Stimulated activated CD4-positive, alpha-beta T cell treated with anti-CD3 and anti-CD28 coated beads, Interleukin-1b, Interleukin-23, amount 100 ng/mL, for 1 hour (primary cell): ENCODE measurements at places on chromosomes 11 and 22.

- no peak for DNase-seq
These were observed 15.8 kb upstream of the FLI1 start for GRCh38 chr11:128678024-128678423.

- DNase-seq, result no peak
These were observed 64.1 kb downstream of the KCNJ1 start for GRCh38 chr11:128803011-128803410.

DNA sequence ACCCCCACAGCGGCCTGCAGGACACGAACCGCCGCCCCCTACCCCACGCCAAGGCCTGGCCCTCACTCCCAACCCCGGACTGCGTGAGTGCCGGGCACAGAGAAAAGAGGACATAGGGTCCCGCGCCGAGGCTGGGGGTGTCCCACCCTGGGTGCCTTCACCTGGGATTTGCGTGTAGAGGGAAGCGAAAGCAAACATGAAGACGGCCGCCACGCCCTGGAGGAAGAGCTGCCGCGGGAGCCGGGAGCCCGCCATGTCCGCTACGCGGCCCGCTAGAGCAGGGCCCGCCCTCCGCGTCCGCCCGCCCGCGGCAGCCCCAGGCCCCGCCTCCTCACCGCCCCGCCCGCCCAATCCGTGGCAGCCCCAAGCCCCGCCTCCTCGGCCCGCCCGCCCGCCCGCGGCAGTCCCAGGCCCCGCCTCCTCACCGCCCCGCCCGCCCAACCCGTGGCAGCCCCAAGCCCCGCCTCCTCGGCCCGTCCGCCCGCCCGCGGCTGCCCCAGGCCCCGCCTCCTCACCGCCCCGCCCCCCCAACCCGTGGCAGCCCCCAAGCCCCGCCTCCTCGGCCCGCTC, at the start of gene LMF2:
Gene LMF2 (minus strand): TSS at position 282 of the 570 bp plus-strand sequence. CDS start 27 bp downstream, at position 255.
- peak; percentile 92 for DNase-seq

- no peak for DNase-seq
These were observed 7.6 kb upstream of the MUC6 start for GRCh38 chr11:1044160-1044559.

DNA sequence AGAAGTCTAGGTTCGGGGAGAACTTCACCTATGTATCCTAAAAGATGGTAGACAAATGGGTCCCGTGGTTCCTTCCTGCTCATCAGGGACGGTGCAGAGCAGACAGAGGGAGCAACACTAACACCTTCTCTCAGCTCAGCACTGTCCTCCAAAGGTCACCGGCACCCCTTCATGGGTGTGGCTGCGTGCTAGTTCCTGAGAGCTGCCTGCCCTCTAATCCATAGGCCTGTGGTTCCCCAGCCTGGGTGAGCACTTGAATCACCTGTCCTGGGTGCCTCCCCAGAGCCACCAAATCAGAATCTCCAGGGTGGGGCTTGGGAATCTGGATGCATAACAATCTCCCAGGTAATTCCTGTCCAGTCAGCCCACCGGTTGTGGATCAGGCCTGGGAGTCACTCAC, 113.9 kb upstream of the TMEM45B start:
- no peak for DNase-seq

DNA sequence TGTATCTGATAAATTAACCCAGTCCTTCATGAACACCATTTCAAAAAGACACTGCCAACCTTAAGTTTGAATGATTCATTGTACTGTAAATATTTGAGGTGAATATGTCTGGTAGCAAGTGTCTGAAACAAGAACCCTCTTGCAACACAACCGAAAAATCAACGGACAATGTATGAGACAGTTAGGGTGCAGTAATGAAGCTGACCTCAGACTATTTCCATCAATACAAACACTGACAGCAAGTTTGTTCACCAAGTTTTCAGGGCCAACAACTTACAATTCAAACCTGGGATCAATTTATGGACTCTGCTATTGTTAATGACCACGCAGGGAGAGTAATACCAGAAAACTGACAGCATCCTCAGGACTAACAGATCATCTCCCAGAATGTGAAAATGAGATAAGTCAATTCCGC, 126.3 kb downstream of the CADM1 start:
- no peak for DNase-seq

GRCh38 chr11:104146421-104146820, 17.5 kb downstream of the PDGFD start:
- no peak for DNase-seq

DNA sequence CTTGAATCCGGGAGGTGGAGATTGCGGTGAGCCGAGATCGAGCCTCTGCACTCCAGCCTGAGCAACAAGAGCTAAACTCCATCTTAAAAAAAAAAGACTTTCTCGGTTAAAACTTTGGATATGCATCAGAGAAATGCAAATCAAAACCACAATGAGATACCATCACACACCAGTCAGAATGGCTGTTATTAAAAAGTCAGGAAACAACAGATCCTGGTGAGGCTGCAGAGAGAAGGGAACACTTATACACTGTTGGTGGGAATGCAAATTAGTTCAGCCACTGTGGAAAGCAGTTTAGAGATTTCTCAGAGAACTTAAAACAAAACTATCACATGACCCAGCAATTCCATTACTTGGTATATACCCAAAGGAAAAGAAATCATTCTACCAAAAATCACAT, 619.4 kb upstream of the KIRREL3 start:
- DNase-seq, result no peak

DNA sequence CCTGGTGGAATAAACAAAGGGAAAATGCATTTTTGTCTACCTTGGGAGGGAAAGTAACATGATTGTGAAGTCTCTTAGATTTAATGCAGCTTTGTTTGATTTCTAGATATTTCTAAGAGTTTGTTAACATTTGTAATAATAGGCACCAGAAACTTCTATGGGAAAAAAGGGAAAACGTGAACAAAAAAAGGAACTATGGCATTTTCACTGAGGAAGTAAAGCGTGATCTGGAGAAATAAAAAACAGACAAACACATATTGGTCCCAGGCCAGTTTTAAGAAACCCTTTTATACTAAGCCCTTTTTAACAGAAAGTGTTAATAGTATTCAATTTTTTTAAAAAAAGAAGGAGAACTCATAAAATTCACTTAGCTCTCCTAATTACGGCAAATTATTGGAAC, 6.9 kb upstream of the MS4A7 start:
- DNase-seq, result no peak

DNA sequence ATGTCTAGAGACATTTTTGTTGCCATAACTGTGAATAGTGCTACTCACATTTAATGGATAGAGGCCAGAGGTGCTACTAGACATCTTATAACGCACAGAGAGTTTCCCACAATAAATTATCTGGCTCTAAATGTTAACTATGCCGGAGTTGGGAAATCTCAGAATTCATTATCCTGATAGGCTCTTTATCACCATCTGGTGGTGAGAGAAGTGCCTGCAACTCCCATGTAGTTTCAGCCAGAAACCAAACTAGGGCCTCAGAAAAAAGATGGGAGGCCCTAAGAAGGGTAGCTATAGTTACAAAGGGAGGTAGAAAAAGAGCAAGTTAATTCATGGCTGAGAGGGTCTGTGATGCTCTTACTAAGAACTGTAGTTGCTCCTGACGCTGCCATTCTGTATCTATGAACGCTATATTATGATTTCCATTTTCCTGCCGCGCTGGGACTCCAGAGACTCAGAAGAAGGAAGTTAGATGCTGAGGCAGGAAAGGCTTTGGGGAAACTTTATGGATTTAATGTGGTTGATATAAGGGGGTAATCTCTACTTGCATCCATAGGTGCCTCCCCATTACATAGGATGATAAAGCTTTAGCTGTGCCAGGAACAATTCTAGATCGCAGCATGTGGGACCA, 22.9 kb upstream of the MRPL17 start:
- no peak for DNase-seq

DNA sequence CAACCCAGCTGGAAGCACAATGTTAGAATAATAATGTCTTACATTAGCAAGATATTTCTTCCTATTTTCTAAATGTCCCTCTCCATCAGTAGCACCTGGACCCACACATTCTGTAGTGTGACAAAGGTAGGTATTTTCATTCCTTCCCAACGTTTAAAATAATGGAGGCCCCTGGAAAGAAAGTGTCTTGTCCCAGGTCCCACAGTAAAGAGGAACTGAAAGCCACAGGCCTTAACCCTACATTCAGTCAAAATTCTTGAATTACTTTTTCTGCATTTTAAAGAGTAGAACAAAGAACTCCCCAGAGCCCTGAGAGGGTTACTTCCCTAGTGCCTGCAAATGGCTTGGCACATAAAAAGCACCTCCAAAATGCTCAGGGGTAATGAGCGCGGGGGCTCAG, 26.3 kb downstream of the OPCML start:
- no peak for DNase-seq

DNA sequence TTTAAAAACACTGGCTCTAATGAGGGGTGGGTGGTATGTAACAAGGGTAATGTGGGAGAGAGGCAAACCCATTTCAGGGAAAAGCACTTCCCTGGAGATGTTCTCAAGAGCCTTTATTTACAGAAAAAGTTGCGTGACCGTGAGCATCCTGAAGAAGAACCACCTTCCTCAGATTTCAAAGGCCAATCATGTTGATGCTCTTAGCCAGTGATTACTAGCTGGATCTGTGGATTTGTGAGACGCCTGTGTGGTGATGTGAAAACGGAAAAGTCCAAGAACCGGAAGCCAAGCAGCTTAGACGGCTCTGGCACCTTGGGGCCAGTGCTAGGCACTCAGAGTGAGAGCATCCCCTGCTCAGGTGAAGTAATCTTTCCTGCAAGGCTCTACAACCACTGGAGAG, 12.6 kb upstream of the UBASH3B start:
- no peak for DNase-seq

- DNase-seq, result no peak
These were observed 100.3 kb upstream of the SLC22A12 start for GRCh38 chr11:64490562-64491216.

GRCh38 chr22:46091277-46091977, 58.9 kb upstream of the PPARA start:
- DNase-seq, result no peak

GRCh38 chr11:84719935-84720577, 907.1 kb downstream of the DLG2 start:
- no peak for DNase-seq

DNA sequence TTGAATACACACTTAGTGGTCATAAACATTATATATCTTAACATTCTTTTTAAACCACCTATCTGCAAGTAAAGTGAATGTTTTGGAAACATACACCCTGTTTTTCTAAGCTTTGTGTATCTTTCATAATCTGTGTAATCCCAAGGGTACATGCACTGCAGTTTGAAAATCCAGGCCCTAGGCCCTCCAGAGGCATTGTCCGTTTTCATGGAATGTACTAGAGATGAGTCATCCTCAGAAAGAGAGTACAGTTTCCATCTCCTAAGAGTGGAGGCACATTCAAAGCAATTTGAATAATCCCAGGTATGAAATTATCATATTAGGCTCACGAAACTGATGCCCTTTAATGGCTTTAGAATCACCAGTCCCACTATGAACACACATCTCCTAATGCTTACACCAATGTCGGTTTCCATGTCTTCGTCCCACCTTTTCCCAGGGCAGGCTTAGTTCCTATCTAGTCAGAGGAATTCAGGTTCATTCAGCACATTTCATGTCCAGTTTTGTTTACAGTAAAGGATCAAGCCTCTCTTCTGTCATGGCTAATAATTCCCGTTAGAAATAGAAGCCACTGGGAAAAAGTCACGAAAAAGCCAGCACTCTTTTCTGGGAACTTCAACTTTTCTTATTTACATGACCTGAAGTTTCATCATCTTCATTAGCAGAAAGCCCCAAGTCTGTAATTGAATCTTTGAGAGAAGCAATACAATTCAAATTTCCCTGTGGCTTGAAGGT, 39.5 kb upstream of the CD44 start:
- DNase-seq, result no peak

GRCh38 chr11:29361369-29361768, 655.5 kb downstream of the KCNA4 start:
- no peak for DNase-seq

DNA sequence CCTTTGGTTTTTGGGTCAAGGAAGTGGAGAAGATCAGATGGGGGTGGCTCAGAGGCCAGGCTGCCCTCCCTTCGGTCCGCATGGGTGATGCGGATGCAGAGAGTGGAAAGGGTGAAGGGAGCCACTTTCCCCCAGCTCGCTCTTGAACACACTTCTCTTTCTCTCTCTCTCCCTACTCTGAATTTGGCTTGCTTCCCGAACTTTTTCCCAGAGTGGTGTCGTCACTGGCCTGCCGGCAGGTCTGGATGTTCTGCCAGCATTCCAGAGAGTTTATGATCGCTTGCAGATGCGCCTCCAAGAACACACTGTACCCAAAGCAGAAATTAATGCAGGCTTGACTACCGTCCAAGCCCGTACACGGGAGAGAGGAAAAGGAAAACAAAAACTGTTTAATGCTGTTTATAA, 103.2 kb downstream of the ZBTB16 start:
- no peak for DNase-seq

GRCh38 chr22:49570032-49570848, 257.4 kb downstream of the BRD1 start:
- DNase-seq, result no peak

- DNase-seq, result no peak
These were observed 17.2 kb upstream of the CD59 start for GRCh38 chr11:33753304-33753967.

DNA sequence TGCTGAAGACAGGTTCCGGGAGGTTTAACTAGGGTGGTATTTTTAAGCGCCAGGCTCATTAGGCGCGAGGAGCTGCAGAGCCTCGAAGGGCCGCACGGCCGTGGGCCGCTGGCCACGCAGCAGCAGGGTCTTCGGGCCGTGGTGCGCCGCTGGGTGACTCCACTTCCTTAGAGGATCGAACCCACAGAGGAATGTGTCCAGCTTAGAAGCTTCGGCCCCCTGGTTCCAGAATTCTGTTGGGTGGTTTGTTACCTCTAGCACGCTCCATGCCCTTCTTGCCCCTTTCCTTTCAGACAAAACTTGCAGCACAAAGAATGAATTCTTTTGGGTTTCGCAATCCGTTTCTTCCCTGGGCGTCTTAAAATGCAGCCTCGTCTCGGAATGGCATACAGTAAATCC, 773 bp upstream of the PATL1 start:
- DNase-seq, result no peak

DNA sequence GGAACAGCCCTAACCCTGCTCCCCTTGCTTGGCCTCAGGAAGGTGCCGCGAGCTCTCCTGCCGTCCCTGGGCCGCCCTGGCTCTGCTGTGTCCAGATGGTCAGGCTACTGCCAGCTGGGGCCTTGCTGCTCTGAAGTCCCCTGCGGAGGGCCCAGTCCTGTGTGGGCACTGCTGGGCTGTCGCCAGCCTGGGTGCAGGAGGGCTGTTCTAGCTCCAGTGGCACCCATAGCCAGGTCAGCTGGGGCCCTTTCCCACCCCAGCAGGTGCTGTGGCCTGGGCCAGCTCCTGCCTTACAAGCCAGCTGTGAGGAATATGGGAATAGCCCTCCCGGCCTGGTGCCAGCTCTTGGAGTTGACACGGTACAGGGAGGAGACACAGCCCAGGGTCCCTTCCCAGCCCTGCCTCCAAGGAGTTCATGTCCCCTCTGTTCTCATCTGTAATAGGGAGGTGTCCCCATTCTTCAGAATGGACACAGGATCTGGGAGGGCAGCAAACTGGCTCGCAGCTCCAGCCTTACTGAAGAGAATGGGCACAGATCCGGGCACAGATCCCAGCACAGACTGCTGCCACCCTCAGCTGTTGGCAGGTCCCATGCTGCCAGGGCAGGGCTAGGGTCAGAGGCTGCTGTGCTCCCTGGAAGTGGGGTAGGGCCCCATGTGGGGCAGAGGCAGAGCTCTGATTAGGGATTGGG, 3.9 kb downstream of the DERL3 start:
- DNase-seq, result no peak
